ENCODE measurements at places on chromosomes 13 and 19.

DNA sequence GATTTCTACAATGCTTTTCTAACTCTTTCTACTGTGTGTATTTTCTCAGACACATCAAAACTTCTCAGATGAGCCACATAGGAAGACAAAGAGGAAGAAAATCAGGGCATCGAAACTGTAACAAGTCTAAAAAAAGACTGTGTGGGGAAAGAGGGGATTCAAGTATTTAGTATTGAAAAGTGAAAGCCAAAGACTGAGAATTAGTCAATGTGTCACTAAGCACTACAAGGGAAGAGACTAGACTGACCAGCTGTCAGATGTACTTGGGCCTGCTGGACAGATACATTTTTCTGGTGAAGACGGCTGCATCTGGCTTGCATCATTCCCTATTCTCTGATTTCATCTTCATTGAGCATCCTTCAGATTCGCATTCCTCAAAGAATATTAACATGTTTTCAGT, 25.4 kb downstream of the COMMD6 start:
- DNase-seq: no peak

- DNase-seq: no peak
Observed at GRCh38 chr13:27533155-27533643, 82.8 kb upstream of the MTIF3 start.

DNA sequence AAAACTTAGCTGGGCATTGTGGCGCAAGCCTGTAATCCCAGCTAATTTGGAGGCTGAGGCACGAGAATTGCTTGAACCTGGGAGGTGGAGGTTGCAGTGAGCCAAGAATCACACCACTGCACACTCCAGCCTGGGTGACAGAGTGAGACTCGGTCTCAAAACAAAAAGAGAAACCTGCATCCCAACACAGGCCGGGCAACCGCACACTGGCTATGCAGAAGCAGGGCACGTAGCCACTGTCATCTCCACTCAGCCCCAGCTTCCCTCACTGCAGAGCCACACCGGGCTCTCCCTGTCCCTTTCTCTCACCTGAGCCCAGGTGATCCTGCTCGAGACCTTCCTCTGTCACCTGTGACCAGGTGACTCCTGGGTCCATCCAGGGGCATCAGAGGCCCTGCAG, 11.7 kb downstream of the ELL start:
- DNase-seq: no peak

DNA sequence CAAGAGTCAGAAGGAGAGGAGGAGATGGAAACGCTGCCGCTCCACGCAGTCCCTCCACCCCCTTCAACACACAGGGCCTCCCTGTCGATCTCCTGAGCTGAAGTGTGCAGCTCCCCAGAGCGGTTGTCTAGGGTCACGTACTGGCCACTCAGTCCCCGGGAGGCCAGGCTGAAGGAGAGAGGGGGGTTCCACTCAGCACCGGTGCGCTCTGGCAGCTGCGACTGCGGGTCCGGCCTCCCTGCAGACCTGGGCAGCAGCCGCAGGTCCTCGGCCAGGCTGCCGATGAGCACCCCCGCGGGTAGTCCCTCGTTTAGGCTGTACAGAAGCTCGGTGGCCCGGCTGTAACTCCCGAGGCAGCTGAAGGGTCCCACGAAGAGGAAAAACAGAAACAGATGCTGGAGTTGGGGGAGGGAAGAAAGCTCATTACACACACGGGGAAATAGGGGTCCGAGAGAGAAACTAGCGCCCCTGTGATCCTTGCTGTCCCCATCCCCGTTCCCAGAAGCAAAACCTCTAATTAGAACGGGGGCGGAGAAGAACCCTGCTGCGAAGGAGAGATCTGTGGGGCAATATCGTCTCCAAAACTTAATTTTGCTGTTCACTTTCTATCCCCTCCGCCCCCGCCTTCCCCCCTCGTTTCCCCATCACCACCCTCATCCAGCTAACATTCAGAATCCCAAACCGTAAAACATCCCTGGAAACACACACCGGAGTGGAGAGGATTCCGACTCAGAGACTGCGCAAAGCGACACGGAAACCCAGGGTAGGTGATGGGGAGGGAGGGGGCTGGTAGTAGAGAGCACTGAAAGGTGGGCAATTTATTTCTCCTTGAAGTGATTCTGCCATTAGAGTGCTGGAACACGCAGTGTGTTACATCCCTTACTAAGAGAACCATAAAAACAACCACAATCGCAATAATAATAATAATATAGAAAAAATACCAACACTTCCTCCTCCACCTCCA, 1.8 kb downstream of the PCDH20 start:
- no peak for DNase-seq

GRCh38 chr19:8096071-8096470, 43.5 kb downstream of the CCL25 start:
- no peak for DNase-seq
